ENCODE measurements at places on chromosomes 5 and 9.
A peak's percentile ranks its signal among the peaks of the same experiment; 100 is the strongest.

DNA sequence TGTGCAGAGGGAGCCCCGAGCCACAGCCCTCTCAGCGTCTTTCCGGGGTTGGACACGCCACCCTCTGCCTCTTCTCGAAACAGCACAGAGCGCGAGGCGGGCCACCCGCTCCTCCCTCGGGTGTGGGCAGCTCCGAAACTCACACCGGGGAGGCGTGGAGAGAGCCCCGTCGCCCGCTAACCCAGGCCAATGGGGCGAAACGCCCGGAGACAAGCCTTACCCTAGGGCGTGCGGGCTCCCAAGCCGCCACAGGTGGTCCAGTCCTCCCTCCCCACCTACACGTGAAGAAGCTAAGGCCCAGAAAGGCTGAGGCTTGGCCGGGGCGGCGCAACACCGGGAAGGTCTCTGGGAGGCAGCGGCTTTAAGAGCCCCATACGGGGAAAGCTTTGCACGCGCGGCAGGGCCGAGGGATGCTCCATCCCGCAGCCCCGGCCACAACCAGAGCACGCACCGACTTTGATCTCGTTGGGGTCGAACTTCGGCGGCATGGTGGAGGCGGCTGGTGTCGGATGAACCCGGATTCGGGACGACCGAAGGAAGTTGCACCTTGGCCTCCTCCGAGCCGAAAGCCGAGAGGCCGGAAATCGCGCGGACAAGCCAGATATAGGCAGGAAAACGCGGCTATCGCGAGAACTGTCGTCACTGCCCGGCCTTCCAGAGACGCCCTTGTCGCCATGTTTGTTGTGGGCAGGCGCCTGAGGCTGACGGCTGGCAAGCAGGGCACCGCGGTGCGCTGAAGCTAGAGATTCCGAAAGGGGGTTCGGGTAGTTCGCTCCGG is at the start of the genes LRSAM1 and RPL12:
Gene LRSAM1, plus strand, starts transcription at position 681 of the 778 bp plus-strand sequence. CDS start 3,018 bp downstream, outside the sequence.
Gene RPL12, minus strand, starts transcription at position 577 of the 778 bp plus-strand sequence. Its CDS starts 89 bp downstream, at position 488.
- peak; percentile 89 for DNase-seq

- no peak for DNase-seq
Observed at GRCh38 chr5:155416765-155417164, 403.2 kb downstream of the KIF4B start.

GRCh38 chr5:78903353-78903752 is 81.8 kb downstream of the ARSB start:
- no peak for DNase-seq

DNA sequence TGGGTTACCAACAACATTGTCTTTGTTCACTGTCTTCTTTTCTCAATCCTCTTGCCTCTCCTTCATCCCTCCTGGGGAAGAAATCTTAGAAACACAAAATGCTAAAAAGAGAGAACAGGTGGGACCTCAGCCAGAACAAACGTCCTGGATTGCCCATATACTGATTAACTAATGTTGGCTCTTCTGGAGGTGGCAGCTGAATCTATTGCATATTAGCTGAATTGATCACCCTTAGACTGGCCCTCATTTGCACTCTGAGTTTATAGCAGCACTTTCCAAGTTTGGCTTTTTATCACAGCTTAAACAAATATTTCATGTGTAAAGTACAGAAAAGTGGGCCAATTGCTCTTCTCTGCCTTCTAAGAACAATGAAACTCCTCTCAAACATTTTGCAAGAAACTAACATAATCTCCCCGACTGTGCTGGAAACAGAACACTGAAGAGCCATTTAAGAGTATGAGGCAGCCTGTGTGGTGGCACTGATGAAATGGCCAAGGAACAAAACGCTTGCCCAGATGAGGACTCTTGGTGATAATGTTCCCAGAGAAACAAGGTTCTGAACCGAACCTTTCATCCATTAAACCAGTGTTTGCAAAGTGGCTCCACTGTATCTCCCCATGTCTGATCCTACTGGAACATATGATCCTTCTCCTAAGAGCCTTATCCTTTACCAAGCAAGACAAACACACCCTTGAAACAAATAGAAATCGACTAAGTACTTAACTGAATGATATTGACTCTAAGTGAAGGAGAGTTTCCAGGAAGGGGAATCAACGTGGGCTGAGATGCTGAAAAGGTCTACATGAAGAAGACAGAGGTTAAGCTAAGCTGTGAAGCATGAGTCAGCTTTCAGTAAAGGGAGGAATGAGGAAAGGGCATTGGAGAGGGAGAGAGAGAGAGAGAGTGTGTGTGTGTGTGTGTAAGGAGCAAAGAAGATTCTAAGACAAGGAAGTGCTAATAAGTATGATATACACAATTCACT is 83.2 kb upstream of the LIFR start:
- no peak for DNase-seq

DNA sequence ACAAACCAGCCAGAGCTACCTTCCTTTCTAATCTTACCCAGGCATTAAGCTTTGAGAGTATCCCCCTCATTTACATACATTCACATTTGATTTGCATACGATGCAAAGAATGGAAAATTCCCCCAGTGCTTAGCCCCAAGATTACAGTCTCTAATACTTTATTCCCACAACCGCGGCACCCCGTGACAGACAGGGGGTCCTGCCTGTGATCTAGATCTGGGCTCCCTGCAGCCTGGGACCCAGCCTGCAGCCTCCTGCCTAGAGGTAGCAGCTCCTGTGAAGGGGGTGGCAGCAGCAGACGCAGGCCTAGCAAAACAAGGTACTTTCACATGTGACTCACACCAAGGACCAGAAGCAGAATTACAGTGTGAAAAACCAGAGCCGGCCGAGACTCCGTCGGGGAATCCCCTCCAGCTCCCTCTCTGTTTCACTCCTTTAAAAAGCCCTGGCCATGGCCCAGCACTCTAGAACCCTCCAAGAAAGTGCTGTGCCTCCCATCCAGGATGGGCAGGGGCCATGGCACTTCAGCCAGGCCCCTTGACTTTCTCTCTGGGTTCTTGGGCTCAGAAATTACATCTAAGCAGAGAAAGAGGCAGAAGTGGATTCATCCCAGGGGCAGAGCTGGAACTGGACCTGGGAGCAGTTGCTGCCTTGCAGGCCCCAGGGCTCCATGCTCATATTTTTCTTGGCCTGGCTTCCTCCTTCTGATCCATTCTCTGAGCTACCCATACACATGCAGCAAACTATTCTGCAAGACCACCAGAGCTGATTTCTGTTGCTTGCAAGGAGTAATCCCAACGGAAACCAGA is 14.0 kb upstream of the TCF7 start:
- peak; percentile 72 for DNase-seq
